ENCODE measurements at places on chromosomes 6 and 20.

GRCh38 chr6:10205120-10205519 lies 209.8 kb downstream of the TFAP2A start:
- DNase-seq = no peak

GRCh38 chr6:138113588-138114210 lies 6.5 kb upstream of the PERP start:
- no peak for DNase-seq

DNA sequence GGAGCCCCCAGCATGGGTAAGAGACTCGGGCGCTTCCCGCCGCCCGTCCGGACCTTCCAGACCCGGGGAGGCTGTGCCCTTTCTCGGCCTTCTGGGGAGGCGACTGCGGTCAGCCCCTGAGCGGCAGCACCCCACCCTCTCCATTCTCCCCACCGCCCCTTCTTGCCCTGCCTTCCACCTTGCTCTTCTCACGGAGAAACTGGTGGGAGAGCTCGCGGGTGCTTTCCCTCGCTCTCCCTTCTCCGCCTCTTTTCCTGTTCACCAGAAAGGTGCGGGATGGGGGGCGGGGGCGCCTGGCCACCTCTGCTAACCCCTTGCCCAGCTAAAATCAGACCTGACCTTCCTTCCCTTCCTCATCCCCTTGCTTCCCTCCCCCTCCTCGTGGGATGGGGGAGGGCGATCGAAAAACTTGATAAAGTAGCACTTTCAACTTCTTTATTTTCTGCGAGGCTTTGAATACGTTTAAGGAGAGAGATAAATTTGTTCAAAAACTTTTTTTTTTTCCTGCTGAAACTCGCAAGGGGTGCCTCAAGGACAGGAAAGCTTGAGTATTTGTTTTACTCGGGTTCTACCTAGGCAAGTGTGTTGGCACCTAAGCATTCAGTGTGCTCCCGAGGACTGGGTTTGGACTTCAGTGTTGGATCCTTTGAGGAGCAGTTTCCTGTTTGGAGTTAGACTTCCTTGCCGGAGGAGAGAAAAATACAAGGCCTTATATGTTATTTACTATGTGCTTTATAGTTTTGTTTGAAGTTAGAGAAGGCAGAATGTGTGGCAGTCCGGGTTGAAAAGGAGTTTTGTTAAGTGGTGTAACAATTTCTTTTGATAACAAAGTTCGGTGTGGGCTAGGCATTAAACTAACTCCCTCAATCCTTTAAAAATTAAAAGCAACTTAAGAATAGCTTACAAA lies 897 bp downstream of the CD2AP start:
- DNase-seq = no peak

DNA sequence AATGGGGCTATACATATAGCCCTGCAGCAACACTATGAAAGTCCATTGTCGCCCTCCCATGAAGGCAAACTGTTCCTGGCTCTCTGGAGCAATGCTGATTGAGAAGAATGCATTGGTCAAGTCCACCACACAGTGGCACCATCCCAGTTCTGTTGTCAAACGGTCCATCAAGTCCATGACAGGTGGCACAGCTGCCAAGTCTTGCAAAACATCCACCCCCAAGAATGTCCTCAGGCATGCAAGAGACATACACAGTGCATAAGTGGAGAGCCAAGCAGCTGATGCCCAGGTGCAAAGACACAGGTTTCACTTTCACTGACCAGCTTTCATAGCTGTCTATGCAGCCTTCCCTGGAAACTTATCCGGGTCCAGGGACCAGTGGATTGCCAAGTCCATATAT lies 17.5 kb downstream of the ZNF391 start:
- no peak for DNase-seq

DNA sequence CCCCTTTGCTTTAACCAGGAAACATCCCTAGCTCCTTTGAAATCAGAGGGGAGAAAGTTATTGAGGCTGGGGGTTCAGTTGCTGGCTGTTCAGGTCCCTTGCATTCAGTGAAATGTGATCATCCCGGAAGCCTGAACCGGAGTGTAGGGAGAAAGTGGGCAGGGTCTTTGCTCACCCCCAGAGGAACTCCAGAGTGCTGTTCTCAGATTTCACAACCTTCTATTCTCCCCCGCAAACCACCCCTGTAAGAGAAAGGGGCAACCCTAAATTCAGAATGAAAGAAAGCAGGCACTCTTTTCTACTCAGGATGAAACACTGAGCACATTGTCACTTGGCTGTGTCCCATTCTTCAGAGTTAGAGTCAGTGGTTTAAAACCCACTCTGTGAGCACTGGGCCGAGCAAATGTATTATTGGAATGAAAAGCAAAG lies 139.8 kb downstream of the KHDC1L start:
- DNase-seq = no peak

GRCh38 chr20:33132513-33133372 lies 35.2 kb upstream of the BPIFA2 start:
- DNase-seq = no peak

DNA sequence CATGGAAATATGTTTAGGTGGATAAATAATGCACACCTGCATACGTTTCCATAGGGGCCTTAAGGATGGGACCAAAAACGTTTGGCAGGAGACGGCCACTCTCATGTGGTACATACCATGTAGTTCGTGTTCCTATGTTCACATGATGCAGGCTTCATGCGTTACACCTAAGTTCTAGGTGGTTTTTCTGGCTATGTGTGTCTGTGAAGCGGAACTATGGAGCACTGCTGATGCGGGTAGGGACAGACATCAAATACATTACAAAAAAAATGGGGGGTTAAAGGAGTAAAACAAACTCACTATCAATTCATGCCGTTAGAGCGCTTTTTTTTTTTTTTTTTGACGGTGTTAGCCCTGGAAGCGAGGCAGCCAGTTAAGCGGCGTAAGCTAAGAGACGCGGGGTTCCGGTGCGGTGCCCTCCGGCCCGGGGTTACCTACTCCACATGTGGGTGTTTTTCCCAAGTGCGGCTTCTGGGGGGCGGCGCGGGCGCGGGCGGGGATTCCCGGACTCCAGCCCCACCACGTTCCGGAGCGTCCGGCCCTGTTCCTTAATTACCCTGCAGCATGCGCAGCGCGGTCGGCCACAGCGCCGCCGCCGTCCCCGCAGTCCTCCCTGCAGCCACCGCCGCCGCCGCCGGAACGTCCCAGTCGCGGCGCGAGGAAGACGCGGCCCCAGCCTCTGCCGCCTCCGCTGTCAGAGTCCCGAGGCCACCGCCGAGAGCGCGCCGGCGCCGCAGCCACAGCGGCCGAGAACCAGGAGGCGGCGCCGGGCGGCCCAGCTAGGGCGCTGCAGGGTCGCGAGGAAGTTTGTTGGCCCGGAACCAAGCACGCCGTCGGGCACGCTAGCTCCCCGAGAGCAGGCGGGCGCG lies 648 bp downstream of the COL19A1 start:
- peak; percentile 69 for DNase-seq

GRCh38 chr20:14360416-14360815 lies 23.0 kb upstream of the FLRT3 start:
- no peak for DNase-seq

DNA sequence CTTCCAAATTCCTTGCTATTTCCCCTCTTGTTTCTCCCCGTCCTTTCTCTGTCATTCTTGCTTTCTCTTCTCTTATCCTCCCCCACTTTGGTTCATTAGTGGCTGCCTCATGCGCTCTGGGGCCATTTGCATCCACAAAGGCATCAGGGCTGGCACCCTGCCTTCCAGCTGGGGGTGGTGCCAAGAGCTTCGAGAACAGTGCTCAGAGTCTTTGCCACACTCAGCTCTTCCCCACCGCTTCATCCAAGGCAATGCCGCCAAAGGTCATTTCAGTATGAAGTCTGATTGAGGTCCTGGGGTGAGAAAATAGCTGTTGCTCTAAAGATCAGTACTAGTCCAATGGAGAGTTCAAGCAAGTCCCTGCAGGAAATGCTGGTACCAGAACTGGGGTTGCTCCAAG lies 22.7 kb downstream of the OLIG3 start:
- no peak for DNase-seq

GRCh38 chr6:138544501-138544900 lies 45.2 kb upstream of the NHSL1 start:
- DNase-seq = no peak

- no peak for DNase-seq
Measured at GRCh38 chr6:72413884-72414283, 208.0 kb upstream of the KCNQ5 start.

DNA sequence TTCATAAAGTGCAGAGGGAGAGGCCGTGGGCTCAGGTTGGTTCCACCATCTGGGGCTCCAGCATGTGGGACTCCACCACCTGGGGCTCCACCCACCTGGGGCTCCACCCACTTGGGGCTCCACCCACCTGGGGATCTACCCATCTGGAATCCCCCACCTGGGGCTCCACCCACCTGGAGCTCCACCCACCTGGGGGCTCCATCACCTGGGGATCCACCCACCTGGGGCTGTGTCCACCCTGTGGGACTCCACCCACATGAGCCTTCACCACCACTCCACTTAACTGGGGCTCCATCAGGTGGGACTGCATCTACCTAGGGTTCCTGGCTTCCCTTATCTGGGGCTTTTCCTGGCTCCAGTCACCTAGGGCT lies 226.0 kb upstream of the CDYL start:
- no peak for DNase-seq

DNA sequence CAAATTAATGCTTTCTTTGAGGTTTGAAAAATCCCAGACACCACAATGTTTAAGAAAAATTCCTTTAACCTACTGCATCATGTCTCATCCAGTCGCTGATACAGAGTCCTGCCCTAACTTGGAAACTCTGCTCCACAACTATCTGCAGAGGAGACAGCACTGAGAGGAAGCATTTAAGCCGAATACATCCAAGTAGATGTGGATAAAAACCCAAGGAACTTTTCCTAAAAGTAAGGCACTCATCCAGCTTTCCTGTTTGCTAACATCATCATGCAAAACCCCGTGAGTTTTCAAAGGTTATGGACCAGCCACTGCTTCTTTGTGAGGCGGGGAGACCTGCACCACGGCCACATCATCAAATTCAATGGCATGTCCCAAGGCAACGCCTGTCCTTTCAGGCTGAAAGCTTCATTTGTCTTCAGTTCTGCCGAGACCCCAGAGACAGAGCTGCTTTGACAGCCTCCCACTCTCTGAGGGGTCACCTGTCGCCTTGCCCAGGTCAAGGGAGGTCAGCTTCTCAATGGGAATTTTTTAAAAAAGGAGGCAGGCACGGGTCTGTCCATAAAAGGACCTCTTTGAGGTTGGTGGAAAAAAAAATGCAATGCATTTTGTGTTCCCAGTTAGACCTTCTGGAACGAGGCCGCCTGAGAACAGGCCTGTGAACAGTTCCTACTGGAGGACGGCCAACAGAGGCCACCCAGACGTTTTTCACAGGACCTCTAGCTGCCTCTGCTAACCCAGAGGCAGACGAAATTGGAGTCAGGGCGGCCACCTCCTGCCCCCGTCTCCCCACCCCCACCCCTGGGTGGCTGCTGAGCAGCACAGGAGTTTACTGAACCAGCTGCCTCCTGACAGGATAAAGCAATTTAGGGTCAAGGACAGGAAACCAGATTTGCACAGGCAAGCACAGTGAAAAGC lies 142.5 kb upstream of the HDDC2 start:
- no peak for DNase-seq

GRCh38 chr6:138492113-138492512 lies 7.2 kb downstream of the NHSL1 start:
- DNase-seq = no peak

DNA sequence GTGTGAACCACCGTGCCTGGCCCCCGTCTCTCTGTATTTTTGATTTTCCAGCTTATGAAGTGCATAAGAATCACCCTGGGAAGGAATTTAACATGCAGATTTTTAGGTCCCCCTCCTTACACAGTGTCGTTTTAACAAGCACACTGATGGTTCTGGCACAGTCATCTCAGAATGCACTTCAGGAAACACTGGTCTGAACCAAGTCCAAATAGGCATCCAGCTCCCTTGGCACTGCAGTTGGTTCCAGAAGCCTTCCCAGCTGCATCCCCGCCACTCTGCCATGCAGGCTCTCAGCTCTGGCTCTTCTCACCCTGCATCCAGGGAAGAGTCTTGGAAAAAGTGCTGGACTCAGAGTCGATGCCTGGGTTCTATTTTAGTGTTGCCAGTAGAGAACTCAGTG lies 20.1 kb downstream of the RIPOR2 start:
- no peak for DNase-seq

- no peak for DNase-seq
Measured at GRCh38 chr6:73017476-73017875, 207.8 kb downstream of the KHDC1L start.

- DNase-seq = peak; percentile 49
Measured at GRCh38 chr20:52047811-52048764, 143.5 kb downstream of the ZFP64 start.

DNA sequence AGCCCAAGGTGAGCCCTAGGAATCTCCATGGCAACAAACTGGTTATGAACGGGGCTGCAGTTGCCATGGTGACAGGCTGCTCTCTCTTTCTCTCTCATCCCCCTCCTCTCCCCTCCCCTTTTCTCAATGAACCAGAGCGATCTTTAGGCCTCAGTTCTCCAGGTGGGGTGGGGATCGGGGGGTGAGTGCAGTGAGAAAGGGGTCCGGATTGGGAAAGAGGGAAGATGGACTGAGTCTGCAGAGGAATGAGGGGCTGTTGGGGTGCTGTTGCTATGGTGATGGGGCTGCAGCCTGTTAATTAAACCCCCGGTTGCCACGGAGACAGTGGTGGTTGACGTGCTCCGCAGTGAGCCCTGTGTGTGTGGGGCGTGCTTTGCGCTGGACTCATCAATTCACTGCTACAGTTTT lies 3.6 kb upstream of the SLC12A5 start:
- no peak for DNase-seq

- peak; percentile 50 for DNase-seq
Measured at GRCh38 chr20:23668477-23668951, 20.3 kb downstream of the CST4 start.

DNA sequence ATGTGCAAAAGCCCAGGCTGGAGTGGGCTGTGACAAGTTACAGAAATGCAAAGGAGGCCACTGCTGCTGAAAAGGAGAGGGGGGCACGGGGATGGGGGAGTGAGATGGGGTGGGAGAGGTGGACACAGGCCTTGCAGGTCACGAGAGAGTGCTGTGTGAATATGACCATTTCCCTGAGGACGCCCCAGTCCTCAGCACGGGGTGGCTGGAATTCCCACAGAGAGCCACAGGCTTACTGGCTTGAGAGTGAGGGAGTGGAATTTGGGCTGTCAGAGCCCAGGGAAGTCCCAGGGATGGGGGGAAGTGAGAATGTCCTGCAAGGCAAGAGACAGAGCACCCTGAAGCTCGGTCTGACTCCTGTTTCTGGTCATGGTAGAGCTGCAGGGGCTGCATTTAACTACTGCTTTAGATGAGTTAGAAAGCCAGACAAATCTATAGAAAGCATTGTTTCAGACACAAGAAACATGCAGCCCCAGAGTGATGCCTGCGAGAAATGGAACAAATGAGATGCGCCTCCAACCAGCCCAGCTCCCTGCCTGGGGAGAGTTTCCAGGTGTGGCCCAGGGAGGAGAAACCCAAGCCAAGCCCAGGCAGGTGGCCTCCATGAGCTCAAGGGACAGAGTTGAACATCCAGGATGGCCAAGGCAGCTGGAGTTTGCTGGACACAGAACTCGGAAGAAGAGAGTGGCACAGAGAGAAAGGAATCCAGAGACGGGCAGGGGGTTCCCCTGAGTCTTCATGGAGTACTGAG lies 30.5 kb downstream of the NPEPL1 start:
- DNase-seq = peak; percentile 1

All from activated T-cell treated with anti-CD3 and anti-CD28 coated beads, Interleukin-2, amount 50 U/mL, for 48 hours (primary cell).